ENCODE measurements at places on chromosomes 16 and 17.

DNA sequence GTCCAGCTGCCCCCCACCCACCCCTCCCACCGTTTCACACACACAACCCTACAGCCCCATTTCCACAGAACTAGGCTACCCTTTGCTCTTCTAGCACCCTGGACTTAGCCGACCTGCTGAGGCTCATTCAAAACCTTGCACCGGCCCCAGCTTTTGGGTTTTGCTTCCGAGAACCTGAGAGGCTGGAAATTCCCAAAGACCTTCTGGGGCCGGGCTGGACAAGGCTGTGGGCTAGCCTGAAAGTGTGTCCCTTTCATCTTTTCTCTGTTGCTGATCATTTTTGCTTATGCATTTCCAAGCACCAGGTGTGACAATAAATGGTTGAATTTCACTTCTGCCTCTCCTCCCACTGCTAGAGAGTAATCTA lies 139.0 kb downstream of the DNAH9 start:
- DNase-seq = no peak

- DNase-seq = no peak
Observed at GRCh38 chr16:12775656-12776236, 27.9 kb downstream of the CPPED1 start.

DNA sequence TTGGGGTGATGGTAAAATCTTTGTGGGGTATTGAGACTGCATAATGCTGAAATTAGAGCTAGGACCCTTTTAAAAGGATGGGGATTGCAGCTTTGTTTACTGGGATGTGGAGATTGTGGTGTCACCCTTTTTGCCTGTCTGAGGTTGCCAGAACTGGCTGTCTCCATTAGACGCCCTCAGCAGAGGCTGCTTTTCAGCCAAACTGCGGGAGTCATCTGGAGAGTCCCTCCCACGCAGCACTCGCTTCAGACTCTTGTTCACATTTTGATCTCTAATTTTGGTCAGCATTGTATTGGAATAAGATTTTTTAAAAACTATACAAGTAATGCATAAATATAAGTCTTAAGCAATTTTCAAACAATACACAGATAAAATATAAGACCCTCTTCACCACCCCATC lies 27.9 kb upstream of the JPT2 start:
- no peak for DNase-seq

- DNase-seq = no peak
Observed at GRCh38 chr17:34369571-34369970, 6.5 kb upstream of the CCL1 start.

- no peak for DNase-seq
Observed at GRCh38 chr16:49849037-49849753, 6.7 kb downstream of the ZNF423 start.

GRCh38 chr16:19745286-19746010 lies 27.4 kb downstream of the IQCK start:
- DNase-seq = no peak

DNA sequence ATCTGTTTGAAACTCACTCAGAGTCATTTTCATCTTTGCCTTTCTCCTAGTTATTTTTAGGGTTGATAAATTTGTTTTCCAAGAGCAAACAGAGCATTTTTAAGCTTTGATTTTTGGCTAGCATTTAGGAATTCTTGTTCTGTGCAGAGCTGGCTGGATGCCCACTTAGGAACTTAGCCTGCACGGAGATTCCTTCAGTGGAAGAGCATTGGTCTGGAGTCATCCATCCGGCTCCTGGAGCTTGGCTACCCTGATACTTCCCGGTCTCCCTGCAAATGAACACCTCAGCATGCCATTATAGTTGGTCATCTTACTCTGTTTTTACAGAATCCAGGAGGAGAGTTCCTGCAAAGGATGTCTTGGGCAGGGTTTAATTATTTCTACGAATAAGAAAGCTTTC lies 57.1 kb downstream of the SPECC1 start:
- peak; percentile 69 for DNase-seq

- no peak for DNase-seq
Observed at GRCh38 chr16:67372664-67373063, 20.6 kb downstream of the TPPP3 start.

DNA sequence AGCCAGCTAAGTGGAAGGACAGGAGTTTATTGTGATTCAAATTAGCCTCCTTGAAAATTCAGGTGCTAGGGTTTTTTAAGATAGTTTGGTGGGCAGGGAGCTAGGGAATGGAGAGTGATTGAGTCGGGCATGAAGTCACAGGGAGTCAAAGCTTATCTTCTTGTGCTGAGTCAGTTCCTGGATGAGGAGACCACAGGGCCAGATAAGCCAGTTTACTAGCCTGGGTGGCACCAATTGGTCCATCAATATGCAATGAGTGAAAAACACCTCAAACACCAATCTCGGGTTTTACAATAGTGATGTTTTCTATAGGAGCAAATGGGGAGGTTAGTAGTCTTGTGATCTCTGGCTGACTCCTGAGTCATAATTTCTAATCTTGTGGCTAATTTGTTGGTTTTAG lies 165.1 kb downstream of the ABCC12 start:
- DNase-seq = no peak

DNA sequence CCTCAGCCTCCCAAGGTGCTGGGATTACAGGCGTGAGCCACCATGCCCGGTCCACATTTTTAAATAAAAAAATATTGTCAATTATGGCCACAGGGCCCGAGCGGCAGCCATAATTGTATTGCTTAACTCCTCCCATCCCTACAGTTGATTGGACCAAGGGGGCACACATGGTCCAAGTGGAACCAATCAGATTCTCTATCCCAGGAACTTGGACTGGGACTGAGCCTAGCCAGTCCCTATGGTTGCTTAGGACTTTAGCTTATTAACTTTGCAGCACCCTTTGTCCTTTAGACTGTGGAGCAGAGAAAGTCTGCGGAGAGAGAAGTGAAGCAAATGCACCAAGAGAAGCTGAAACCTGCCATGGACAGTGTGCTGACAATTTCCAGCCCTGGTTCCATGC lies 5.5 kb upstream of the RDM1 start:
- no peak for DNase-seq

DNA sequence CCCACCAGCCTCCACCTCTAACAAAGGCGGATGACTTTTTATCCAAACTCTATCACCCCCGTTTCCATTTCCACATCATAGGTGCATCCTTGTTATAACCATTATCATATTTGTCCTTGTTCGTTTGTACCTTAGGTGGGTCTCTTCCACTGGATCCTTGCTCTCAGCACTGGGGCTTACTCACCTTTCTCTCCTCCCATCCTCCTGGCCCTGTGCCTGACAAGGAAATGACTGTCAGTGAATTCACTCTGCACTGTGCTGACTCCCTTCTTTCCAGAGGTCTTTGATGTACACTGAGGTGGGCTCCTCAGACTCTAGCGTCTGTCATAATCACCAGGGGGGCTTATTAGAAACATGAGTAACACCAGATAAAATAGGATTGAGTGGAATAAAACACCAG lies 3.1 kb downstream of the GSG1L2 start:
- DNase-seq = no peak

DNA sequence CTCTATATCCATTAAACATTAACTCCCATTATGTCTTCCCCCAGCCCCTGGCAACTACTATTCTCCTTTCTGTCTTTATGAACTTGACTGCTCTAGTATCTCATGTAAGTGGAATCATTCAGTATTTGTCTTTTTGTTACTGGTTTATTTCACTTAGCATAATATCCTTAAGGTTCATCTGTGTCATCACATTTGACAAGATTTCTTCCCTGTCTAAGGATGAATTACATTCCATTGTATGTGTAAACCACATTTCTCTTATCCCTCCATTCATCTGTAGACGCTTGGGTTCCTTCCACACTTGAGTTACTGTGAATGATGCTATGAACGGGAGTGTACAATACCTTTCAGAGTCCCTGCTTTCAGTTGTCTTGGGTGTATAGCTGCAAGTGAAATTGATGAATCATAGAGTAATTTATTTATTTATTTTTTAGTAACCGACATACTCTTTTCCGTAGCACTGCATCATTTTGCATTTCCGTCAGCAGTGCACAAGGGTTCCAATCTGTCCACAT lies 399.7 kb upstream of the RBFOX1 start:
- no peak for DNase-seq

- DNase-seq = no peak
Observed at GRCh38 chr17:3885970-3886369, 6.9 kb downstream of the CAMKK1 start.

DNA sequence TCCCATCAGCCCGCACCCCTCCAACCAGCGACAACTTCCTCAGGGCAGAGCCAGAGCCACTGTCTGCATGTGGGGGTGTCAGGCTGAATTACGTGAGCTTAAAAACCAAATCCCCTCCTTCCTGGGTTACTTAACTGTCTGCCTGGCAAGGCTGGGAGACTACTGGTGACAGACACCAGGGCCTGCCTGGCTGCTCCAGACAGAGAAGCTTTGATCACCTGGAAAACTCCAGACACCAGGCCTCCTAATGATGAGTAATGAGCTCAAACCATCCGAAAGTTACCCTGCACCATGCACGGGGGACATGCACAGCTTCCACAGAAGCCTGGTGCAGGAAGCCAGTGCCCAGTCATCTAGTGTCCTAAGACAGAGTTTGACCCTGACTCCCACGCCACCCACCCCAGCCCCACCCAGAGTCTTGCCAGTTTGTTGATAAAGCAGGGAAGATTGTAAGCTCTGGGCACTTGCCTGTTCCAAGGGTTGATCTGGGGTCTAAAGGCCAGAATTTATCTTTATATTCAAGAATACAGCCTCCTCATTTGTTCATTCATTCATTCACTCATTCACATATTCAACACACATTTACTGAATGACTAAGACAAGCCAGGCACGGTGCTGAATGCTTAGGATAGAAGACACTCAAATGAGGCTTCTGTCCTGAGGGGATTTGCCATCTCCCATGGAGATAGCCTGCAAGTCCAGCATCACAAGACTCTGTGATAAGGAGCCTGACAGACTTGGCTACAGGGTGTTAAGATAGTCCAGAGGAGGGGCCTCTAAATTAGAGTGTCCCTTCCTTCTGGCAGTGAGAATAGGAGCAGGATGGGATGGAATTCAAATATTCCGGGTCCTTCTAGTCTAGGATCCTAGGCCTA lies 7.2 kb upstream of the CCDC182 start:
- DNase-seq = no peak

- DNase-seq = no peak
Observed at GRCh38 chr17:48722201-48722907, at the start of gene PRAC1. PRAC1 (minus strand) TSS chr17:48722518; CDS start chr17:48722392, 126 bp downstream.

GRCh38 chr16:65662256-65662655 lies 540.4 kb upstream of the CDH11 start:
- no peak for DNase-seq

- DNase-seq = no peak
Observed at GRCh38 chr16:3170440-3171180, 17.4 kb upstream of the OR1F1 start.

- DNase-seq = no peak
Observed at GRCh38 chr16:66150698-66151482, 215.6 kb upstream of the CDH5 start.

- DNase-seq = peak; percentile 60
Observed at GRCh38 chr16:31869511-31870201, 4.0 kb upstream of the ZNF267 start.

DNA sequence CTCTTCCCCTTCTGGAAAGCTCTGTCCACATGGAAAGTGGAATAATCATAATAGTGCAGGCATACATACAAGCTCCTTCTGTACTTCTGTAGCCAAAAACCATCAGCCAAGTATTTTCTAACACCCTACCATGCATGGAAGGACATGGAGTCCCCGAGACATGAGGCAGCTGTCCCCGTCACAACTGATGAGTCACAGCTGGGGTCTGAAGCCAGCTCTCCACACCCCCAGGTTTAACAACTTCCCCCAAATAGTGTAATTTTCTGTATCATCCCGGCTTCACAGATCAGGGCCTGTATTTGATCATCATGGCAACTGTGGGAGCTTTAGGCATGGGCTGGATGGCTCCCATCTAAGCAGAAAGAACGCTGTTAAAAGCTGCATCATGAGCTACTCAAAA lies 16.6 kb downstream of the C16orf96 start:
- DNase-seq = no peak

DNA sequence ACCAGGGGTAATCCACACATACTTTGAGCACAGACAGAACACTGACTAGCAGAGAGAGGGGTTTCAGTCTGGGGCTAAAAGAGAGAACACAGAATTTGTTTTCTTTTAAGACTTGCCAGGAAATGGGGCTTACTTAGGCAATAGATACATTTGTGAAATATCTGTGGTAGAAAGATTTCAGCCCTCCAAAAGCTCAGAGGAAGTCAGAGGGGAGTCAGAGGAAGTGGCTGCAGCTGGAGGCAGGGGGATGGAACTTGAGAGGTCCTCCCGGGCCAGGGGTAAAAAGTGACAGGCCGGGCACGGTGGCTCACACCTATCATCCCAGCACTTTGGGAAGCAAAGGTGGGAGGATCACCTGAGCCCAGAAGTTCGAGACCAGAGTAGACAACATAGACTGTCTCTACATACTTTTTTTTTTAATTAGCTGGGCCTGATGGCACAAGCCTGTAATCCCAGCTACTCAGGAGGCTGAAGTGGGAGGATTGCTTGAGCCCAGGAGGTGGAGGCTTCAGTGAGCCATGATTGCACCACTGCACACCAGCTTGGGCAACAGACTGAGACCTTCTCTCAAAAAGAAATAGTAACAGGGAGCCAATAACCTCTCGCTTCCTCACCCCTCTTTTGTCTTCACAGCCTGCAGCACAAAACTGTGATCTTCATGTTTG lies 49.9 kb downstream of the NLRC5 start:
- DNase-seq = no peak

DNA sequence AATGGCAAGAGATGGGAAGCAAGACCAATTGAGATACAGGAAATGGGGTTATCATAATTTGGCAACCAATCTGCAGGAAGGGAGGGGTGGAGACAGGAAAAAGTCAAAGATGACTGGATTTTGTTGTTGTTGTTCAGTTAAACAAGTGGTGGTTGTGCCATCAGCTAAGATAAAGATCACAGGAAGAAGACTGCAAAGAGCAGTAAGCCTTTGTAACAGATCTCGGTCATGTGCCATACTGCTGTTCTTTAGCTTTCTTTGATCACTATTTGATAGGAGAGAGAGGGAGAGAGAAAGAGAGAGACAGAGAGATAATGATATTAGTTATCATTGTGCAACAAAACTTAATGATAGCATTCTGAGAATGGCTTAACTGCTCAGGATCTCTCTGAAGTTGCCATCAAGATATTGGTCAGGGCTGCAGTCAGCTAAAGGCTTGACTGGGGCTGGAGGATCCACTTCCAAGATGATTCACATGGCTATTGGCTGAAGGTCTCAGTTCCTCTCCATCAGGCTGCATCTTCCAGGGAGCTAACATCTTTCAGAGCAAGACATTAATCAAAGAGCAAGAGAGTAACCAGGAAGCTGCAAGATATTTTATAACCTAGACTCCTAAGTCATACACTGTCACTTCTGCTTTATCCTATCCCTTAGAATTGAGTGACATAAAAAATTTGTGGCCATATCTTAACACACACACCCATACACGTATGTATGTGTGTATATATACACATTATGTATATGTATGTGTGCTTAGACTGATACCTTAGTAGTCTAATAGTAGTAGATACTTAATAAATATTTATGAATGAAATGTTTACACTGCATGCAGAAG lies 405.0 kb downstream of the SHISA9 start:
- no peak for DNase-seq

GRCh38 chr16:23976524-23976923 lies 140.7 kb downstream of the PRKCB start:
- no peak for DNase-seq

Data from femur (tissue), 1 donor.